ENCODE measurements at places on chromosomes 2 and 18.

DNA sequence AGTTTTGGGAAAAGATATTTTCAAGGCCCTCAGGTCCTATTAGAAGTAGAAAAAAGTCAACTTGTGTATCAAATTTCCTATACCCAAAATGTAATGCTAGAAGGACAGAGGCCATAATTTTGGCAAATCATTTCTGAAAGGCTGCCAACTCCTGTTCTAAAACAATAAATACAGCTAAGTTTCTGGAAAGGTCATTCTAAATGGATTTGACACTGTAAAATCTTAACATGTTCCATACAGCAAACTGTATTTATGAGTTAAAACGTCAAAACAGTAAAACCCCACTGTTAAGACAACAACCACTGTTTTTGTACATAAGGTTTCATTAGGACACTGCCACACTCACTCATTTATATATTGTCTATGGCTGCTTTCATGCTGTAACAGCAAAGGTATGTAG, 9.7 kb downstream of the FAM98A start:
- peak; percentile 39 for DNase-seq

- DNase-seq = no peak
These were observed 14.9 kb downstream of the AOX1 start for GRCh38 chr2:200600549-200601225.

DNA sequence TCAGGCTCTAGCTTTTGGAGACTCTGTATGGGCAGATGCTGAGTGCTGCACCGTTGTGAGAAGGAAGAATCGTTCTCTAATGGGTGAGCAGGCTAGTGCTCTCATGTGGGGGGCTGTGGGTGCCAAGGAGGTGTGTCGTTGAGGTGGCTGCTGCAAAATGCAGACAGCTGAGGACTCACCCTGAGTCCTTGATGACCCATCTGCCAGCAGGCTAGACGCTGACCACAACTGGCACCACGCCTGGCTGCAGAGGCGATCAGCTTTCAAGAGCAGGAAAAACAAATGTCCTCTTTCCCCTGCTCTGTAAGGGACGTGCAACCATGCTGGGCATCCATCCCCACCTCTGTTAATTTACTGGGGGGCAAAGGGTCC, 48.2 kb downstream of the HAUS1 start:
- DNase-seq = no peak

- no peak for DNase-seq
These were observed 118.4 kb downstream of the MAP4K4 start for GRCh38 chr2:101815739-101816391.

DNA sequence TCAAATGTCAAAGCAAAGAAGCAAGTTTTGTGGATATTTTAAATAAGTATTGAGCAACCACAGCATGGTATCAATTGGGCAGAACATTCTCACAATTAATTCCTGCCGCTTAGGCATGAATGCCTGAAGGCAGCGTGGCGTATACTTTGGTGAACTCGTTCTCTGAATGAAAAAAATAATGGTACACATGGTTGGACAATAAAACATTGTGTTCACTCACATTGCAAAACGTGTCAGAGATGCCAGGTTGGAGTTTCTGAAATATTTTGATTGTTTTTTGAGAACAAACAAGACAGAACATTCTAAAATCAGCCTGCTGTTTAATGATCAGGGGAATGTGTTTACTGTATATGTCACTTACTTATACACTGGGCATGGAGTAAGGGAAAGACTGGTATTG, 254.2 kb downstream of the CDH2 start:
- DNase-seq = no peak

DNA sequence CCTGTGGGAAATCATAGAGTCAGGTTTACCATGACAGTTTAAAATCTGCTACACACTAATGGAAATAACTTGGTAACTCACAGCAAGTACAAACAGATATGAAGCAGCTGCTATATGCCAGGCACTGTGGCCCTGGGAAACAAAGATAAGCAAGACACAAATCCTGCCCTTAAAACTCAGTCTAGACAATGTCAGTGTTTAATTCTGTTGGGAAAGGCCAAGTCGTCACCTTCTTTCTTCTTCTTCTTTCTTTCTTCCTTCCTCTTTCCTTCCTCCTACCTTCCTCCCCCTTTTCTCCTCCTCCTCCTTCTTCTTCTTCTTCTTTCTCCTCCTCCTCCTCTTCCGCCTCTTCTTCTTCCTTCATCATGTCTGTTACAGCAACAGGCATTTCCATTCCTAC, 26.8 kb downstream of the PLEK start:
- DNase-seq = no peak

DNA sequence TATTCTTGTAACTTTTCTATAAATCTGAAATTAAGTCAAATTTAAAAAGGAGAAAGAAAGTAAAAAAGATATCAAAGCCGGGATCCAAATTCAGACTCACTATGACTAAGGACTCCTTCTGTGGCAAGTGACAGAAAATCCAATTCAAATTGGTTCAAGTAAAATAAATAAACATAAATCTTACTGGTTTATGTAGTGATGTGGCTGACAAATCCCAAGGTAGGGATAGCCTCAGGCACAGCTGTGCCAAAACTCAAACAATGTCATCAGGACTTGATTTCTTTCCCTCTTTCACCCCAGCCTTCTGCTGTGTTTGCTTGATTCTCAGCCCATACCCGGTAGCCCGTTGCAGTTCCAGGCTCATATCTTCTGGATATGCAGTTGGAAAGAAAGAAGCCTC, 284.6 kb downstream of the SP3 start:
- DNase-seq = no peak

DNA sequence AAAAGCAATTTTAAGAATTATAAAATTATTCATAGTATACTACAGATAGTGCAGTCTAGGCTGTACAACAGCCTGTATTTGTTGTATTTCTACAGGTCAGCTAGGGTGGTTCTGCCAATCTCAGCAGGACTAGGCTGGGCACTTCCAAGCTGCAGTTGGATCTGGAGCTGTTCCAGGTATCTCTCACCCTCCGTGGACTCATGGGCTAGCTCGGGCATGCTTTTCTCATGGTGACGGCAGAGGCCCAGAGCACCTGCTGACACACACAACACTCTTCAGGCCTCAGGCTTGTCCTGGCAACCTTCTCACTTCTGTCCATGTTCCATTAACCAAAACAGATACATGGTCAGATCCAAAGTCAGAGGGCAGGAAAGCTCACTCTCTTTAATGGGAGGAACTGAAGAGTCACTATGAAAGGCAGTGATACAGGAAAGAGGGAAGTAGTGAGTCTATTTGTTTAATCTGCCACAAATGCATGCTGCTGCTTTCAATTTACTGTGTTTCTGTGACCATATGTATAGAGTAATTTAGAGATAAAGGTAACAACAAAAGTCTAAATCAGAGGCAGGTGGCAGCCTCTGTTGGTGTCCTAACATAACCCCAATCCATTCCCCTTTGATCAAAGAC, 462.4 kb upstream of the ACVR2A start:
- DNase-seq = no peak

- DNase-seq = no peak
These were observed 44.3 kb downstream of the AGAP1 start for GRCh38 chr2:235538144-235538639.

DNA sequence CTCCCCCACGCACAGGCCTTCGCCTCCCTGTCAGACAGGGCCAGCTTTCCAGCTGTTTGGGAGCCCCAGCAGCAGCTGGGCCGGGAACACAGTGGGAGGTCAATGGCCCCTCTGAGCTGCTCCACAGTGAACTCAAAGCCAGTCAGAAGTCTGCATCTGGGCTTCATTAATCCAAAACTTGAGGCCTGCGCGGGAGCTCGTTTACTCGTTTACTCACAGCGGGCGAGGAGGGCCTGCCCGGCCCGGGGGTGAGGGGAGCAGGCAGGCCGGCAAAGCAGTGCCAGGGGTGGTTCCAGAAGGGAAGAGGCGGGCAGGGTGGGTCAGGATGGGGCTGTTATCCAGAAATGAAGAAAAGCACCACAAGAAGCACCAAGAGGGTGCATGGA, 36.8 kb upstream of the SEMA4C start:
- DNase-seq = peak; percentile 88

DNA sequence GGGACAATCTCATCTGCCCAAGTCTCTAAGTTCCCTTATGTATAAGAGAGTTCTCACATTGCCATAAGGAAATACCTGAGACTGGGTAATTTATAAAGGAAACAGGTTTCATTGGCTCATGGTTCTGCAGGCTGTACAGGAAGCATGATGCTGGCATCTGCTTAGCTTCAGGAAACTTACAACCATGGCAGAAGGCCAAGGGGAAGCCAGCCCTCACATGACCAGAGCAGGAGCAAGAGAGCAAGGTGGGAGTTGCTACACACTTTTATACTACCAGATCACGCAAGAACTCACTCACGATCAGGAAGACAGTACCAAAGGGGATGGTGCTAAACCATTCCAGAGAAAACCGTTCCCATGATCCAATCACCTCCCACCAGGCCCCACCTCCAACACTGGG, 73.9 kb downstream of the PRKRA start:
- no peak for DNase-seq

GRCh38 chr2:2238726-2239269, 92.3 kb downstream of the MYT1L start:
- DNase-seq = no peak

DNA sequence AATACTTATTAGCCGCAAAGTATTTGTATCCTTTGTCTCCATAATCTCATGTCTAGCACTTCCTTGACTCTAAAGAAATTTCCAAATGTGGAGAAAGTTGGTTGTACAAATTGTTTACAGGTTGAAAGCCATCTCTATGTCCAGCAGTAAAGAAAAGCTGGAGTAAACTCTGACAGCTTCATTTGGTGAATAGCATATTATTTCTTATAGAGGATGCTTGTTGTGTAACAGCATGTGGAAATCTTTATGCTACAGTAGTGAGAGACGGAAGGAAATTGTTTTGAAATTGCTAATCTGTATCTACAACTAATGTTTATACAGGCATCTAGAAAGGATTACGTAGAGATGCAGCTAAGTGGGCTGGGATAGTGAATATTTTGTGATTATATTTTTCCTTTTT, 78.5 kb downstream of the UGGT1 start:
- DNase-seq = no peak

- peak; percentile 72 for DNase-seq
These were observed 171.8 kb downstream of the ICOS start for GRCh38 chr2:204108330-204108751.

DNA sequence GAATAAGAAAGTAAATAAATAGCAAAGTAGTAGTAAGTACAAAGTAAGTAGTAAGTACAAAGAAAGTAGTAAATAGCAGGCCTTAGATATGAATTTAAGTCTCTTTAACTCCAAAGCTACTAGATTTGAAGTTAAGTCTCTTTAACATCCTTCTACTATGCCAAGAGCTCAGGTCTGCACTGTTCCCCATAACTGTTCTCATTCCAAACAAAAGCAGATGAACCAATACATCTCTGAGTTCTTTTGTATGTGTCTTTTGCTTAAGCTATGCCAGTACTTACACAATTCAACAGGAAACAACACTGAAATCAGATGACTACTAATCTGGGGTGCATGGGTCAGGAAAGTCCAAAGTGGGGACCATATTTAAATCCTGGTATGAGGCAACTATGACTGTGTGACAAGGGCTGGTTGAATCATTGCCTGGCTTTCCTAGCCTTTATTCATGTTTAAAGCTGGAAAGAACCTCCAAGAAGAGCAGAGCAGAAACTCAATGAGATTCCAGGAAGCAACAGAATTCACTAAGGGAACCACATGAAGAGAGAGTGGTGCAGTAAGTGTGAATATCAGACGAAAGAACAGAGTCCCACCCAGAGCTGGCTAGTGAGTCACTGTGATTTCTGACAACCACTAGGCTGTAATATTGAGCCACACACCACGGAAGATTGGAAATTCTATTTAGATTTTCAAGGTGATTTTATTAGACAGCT, 51.0 kb upstream of the CYP26B1 start:
- no peak for DNase-seq

DNA sequence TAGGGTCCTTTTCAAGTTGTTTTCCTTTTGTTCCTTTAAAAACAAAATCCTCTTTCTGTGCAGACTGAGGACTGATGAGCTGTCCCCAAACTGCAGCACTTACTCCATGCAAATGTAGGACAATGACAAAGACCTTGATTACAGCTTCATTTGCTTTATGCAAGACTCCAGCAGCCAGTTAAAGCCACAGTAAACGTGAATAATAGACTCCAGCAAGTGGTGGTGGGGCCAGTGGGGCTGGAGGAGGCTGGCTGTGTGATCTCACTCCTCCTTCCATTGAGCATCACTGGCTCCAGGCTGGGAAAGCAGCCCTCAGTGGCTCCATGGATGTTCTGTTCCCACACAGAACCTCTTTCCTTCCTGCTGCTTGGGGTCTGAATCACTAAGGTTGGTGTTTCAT, 306.0 kb upstream of the CELF4 start:
- DNase-seq = no peak

GRCh38 chr2:60560734-60561644, 7.5 kb upstream of the BCL11A start:
- DNase-seq = no peak

- DNase-seq = no peak
These were observed 41.1 kb upstream of the MGAT5 start for GRCh38 chr2:134212746-134213145.

GRCh38 chr2:208413931-208414330, 7.3 kb downstream of the PTH2R start:
- no peak for DNase-seq

- no peak for DNase-seq
These were observed 15.9 kb upstream of the HAAO start for GRCh38 chr2:42808301-42808700.

GRCh38 chr2:236843161-236843968, 242.3 kb upstream of the COPS8 start:
- DNase-seq = peak; percentile 69

GRCh38 chr2:180246268-180246667, 239.2 kb upstream of the CWC22 start:
- DNase-seq = peak; percentile 14

- no peak for DNase-seq
These were observed 47.3 kb downstream of the POU3F3 start for GRCh38 chr2:104901037-104901881.

DNA sequence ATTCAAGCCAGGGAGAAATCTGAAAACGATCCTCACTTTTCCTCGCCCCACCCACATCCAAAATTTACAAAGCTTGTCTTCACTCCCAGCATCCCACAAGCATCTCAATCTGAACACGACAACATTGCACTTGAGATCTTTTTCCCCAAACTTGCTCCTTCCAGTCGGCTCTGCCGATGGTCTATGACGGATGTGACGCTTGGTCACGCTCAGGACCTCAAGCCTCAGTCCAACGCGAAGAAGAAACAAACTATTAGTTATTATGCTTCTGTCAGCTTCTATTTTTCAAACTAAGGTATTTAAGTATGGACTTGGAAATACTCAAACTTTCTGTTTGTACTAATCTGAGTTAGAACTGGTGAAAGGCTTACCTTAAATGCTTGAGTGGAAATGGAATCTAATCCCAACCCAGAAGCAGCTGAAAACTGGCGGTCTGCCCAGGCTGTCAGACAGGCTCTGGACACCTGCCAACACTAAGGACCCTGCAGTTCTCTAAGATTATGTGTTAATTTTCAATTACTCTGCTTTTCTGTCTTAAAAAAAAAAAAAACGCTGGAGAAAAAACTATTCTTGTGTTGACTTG, 132.1 kb upstream of the DNMT3A start:
- DNase-seq = peak; percentile 18

GRCh38 chr2:13515254-13515653, 798.5 kb downstream of the TRIB2 start:
- DNase-seq = no peak

- no peak for DNase-seq
These were observed 15.2 kb downstream of the POLI start for GRCh38 chr18:54284535-54284934.

GRCh38 chr2:200156166-200156835, 150.2 kb upstream of the SPATS2L start:
- peak; percentile 37 for DNase-seq

Measured in muscle of arm (tissue), 14 donors.